Activated naive CD8-positive, alpha-beta T cell treated with anti-CD3 and anti-CD28 coated beads, Interleukin-2, amount 50 U/mL, for 24 hours (primary cell): ENCODE measurements at places on chromosomes 7 and 10.

DNA sequence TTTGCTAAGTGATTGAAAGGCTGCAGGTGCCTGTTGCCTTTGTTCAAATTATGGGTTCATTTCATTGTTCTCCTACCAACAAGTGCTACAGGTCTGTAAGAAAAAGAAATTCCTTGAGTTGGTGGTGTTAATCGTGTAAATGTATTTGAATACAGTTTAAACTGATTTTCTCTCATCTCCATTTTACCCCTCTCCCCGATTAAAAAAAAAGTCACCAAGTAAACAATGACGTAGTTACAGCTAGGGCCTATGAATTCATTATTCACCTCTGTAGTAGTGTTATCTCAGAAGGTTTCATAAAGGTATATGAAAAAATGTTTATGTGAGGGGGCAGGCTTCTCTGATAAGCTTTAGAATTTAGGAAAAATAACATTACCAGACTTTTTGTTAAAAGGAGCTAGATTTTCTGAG lies 1.1 kb downstream of the REEP3 start:
- no peaks in the 10 kb centered on the region for H3K27me3 ChIP-seq
- H3K36me3 ChIP-seq: peaks cover 16% of the 10 kb centered on the region
- peak overlapping the region; percentile 85 for H3K4me3 ChIP-seq
- no peak for DNase-seq
- H3K27ac ChIP-seq: peak overlapping the region; percentile 81

DNA sequence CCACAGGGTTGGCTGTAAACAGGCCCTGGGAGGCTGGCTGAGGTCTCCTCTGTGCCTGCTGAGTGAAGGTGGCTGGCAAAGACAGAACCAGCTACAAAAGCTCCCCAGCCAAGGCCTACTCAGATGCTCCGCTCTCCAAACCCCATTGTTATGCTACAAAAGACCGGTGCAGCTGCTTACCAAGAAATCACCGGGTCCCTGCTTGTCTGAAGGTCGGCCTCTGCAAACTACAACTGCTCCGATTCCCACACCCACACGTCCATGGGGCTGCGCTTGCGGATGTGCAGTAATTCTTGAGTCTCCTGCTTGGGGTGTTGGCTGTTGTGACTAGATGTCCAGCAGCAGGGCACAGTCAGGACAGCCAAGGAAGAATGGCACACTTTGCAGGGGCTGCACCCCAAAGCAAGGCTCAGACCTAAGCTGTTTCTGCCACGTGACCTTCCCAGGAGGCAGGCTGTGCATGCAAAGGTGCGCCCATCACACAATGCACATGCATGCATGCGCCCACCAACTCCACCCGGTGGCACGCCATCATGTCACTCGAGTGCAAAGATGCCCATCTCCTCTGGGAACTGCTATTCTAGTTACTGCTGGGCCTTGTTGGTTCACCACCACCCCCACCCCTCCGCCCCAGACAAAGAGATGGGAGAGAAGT lies 97.8 kb downstream of the OAT start:
- DNase-seq: no peak
- no peaks in the 10 kb centered on the region for H3K27me3 ChIP-seq
- H3K4me1 ChIP-seq: no peaks in the 10 kb centered on the region

- H3K27me3 ChIP-seq: no peaks in the 10 kb centered on the region
- no peak for DNase-seq
- H3K4me1 ChIP-seq: no peaks in the 10 kb centered on the region
- no peak overlapping the region for H3K4me3 ChIP-seq
- H3K36me3 ChIP-seq: no peaks in the 10 kb centered on the region
- no peak overlapping the region for H3K27ac ChIP-seq
Observed at GRCh38 chr10:34407324-34407805, 407.7 kb downstream of the PARD3 start.

GRCh38 chr7:116478834-116479233 lies 20.7 kb upstream of the CAV2 start:
- no peak overlapping the region for H3K4me3 ChIP-seq
- H3K36me3 ChIP-seq: no peaks in the 10 kb centered on the region
- H3K27me3 ChIP-seq: peaks cover 19% of the 10 kb centered on the region
- no peak for DNase-seq

- no peak for DNase-seq
- peaks cover 3% of the 10 kb centered on the region for H3K27me3 ChIP-seq
- H3K27ac ChIP-seq: no peak overlapping the region
- H3K4me3 ChIP-seq: no peak overlapping the region
Observed at GRCh38 chr10:98330987-98331386, 63.0 kb upstream of the LOXL4 start.

GRCh38 chr10:44965651-44966097 lies 6.1 kb downstream of the RASSF4 start:
- peaks cover 2% of the 10 kb centered on the region for H3K27me3 ChIP-seq
- H3K4me3 ChIP-seq: no peak overlapping the region
- peak overlapping the region; percentile 86 for H3K27ac ChIP-seq
- no peaks in the 10 kb centered on the region for H3K36me3 ChIP-seq

GRCh38 chr7:2151801-2152612 lies 80.7 kb downstream of the MAD1L1 start:
- H3K36me3 ChIP-seq: peaks cover 8% of the 10 kb centered on the region
- DNase-seq: no peak
- H3K4me3 ChIP-seq: no peak overlapping the region
- H3K4me1 ChIP-seq: no peaks in the 10 kb centered on the region
